ENCODE measurements at places on chromosomes 7 and 10.

DNA sequence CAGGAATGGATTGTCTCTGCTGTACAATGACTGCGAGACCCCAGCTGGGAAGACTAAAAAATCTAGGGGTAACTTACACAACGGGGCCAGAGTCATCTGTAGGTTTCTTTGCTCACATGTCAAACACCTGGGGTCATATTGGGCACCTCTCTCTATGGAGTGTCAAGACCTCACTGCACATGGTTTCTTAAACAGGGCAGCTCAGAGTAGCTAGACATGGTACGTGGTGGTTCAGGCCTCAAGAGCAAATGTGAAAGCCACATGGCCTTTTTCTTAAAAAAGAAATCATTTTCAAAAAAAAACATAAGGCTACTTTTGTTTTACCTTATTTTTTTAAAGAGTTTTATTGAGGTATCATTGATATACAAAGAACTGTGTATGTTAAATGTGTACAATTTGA lies 162.2 kb upstream of the ITGB1 start:
- DNase-seq: no peak

- DNase-seq: no peak
These were observed 286.5 kb downstream of the PTEN start for GRCh38 chr10:88149906-88150305.

DNA sequence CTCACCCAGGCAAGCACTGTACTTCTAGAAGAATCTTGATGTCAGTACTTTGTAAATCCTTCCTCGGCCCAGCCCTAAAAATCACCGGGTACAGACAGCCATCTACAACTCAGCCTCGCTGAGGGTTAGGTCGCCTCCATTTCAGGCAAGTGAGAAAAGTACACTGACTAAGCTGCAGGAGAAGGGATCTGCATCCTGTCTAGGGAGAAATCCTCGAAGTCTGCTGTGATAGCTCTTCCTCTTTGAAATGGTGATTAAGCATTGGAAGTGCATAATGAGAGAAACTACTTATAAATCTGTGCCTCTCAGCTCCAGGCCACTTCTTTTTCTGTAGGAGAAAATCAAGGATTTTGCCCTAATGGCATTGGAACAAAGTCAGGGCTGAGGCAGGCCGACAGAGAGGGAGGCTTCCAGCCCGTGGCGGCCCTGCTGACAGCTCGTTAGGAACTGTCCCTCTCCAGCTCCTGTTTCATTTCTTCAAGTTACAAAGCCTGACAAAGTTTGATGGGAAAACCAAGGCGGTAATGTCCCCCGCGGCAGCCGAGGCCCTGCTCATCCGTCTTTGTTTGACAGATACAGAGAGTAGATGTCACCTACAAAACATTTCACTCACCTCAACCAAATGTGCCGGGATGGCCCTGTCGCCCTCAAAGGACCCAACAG lies 14.1 kb upstream of the GOT1 start:
- DNase-seq: no peak

- DNase-seq: no peak
These were observed 64.6 kb downstream of the CUX1 start for GRCh38 chr7:101882005-101882421.

GRCh38 chr7:151379534-151380198 lies 30.2 kb downstream of the WDR86 start:
- no peak for DNase-seq

DNA sequence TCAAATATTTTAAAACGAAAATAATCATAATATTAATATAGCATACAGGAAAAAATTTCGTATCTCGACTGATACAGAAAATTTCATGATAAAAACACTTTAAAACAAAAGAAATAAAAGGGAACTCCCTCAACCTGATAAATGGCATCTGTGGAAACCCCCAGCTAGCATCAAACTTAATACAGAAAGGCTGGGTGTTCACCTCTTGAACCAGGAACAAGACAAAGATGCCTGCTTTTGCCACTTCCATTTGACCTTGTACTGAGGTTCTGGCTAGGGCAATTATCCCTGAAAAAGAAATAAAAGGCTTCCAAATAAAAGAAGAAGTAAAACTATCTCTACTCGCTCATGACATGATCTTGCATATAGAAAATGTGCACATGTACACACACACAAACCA lies 2.5 kb upstream of the ALOX5 start:
- DNase-seq: no peak

GRCh38 chr10:73917566-73918305 lies 6.8 kb downstream of the PLAU start:
- DNase-seq: no peak

- DNase-seq: no peak
These were observed 227.8 kb downstream of the TNS3 start for GRCh38 chr7:47354071-47354470.

- DNase-seq: no peak
These were observed 120.0 kb downstream of the UBE2H start for GRCh38 chr7:129832701-129833227.

GRCh38 chr7:100071018-100071723 lies 10.4 kb downstream of the ZNF3 start:
- DNase-seq: no peak

GRCh38 chr7:117764031-117764430 lies 109.2 kb downstream of the CTTNBP2 start:
- DNase-seq: no peak

- no peak for DNase-seq
These were observed 79.1 kb downstream of the NAMPT start for GRCh38 chr7:106205621-106206222.

DNA sequence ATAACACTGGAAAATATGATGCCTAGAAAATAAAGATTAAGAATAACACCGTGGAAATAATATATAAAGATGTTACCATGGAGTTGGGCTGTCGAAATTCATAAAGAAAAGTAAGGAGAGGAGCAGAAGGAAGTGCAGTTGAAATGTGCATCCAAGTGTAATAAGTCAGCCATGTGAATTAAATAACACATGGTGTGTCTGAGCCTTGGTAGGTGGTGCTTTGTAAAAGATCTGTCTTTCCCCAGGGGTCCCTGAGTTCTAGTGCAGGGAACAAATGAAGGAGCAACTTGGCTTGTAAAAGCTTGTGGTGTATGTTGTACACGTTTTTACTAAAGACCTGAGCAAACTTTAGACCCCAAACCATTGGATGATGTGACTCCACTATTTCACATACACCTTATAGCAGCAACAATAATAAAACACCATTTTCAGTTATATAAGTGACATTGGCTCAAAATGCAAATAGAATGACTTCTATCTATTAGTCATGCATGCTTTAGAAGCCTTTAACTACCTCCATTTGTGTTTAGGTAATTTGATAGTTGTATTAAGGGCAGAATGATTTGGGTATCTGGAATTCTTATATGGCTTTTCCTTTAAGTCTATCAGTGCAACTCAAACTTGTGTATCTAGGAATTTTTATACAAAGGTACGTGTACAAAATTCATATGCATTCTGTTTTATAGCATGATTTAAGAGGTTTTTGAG lies 11.3 kb downstream of the STARD3NL start:
- no peak for DNase-seq

DNA sequence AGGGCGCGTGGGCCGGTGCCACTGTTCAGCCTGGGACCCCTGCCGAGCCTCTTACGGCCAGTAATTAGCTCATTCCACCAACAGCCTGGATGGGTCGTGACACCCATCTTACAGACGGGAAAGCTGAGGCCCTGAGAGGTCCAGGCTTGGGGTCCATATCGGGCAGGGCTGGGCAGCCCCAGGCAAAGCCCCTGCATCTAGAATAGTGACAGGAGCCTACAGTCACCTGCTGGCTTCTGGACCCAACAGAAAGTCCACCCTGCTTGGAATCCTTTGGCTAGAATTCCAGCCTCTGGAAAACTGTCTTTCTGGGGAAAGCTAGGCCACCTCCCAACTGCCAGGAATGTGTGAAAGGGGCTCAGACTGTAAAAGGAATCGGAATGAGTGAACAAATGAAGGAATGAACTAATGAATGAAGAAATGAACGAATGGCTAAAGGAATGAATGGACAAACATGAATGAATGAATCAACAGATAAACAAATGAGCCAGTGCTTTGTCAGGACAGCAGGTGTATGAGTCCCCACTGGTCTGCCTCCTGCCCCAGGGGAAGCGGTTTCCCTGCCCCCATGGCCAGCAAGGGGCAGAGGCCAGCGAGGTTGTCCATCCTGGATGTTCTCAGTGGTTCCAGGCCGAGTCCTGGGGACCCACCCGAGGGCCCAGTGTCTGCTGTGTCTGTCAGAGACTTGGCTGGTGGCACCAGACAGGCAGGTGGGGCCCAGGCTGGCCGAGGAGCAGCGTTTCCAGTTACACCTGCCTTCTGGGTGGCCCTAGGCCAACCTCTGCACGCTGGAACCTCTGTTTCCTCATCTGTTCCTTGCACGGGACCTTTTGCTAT lies 24.1 kb upstream of the PDGFA start:
- no peak for DNase-seq

GRCh38 chr10:48611133-48611532 lies 6.3 kb upstream of the ARHGAP22 start:
- peak; percentile 6 for DNase-seq

DNA sequence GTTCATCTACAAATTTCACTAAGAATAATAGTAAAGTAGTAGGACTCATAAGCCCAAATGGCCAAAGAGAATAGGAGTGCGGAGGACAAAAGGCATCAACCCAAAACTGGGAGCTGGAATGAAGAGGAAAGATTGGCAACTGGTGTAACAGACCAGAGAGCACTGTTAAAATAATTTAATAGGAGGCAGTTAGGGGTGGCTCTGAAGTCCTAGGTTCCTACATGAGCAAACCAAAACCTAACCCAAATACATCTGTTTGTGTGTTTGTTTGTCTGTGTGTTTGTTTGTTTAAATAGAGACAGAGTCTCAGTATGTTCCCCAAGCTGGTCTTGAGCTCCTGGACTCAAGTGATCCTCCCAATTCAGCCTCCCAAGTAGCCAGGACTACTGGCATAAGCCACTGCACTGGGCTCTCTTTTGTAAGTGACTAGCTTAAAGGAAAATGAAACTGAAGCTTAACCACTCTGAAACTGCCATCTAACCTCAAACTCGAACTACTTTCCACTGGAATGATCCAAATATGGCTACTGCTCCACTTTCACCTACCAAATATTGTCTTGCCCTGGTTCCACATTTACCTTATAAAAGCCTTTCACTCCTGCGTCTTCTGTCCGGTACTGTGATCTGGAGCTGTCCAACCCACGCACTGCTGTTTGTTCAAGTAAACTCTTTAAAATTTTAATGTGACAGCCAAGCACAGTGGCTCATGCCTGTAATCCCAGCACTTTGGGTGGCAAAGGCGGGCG lies 94.9 kb downstream of the AKR1D1 start:
- DNase-seq: no peak

GRCh38 chr10:79090134-79090803 lies 21.5 kb downstream of the ZMIZ1 start:
- no peak for DNase-seq

Data from omental fat pad (tissue), 4 donors.